ENCODE measurements at places on chromosomes 12 and 14.

DNA sequence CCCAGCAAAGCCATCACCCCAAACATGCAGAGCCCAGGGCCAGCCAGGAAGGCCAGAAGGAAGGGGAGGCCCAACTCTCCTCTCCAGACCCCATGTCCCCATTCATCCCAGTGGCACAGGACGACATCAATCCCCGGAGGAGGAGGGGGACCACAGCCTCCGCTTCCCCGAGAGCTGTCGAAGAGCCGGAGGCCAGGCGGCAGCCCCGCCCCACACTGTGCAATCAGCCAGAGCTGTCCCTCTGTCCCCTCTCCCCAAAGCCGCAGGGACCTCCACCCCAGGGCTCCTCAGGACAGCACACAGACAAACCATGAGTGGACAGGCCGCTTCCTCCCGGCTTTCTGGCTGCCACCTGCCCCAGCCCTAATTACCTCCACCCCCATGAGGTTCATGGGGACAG, 16.8 kb downstream of the RAB35 start:
- DNase-seq, result no peak

GRCh38 chr12:104323899-104324298, 20.4 kb downstream of the EID3 start:
- DNase-seq, result no peak

DNA sequence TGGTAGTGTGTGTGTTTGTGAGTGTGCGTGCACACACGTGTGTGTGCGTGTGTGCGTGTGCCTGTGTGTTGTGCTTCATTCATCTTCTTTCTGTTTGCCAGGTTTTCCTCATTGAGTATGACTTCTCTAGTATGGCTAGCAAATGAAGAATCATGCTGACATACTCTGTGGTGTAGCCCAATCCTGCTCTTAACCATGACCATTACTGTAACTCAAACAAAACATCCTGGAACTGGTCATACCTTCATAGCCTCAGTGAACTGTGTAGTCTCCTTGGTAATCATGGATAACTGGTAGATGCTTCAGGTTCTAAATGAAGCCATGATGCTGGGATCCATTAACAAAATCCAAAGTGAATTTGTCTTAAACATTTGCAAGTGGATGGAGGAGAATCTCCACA, 1117.7 kb downstream of the BCL11B start:
- DNase-seq, result no peak

DNA sequence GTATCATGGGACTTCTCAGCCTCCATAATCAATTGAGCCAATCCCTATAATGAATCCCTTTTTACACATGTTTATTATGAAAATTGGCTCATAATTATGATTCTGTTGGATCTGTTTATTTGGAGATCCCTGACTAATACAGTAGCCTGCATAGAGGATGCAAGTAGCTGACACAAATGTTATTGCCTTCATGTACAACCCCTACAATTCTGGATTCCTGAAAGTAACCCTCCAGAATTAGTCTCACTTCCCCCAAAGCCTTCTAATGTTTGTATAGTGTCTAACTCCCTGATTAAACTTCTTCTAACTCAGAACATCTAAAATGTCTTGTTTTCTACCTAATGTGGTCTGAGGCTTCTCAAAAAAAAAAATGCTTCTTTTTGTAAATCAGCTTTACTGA, 6.6 kb upstream of the SMIM10L1 start:
- no peak for DNase-seq
